ENCODE measurements at places on chromosomes 12 and 14. TPM values are rescaled to one million over a fixed set of nuclear protein-coding genes. Genes with fewer than 3 reads are reported as not detected.

DNA sequence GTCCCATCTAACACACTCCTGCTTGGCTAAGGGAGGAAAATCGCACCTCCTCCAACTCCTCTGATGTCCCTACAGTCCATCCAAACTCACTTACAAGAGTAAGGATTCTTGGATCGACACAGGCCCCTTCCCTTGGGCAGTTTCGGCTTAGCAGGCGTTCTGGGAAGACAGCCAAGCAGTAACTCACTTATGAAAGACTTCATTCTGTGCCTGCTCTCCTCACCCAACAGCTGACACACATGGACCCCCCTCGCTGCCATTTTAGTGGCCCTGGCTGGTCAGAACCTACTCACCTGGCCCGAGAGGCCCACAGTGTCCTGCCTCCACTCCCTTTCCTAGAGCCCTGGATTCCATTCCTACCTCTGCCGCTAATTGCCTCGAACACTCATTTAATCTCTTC is 52.3 kb upstream of the BCL2L14 start:
- no peak for DNase-seq

- no peak for DNase-seq
Measured at GRCh38 chr14:95182379-95182778, 25.1 kb upstream of the DICER1 start.

DNA sequence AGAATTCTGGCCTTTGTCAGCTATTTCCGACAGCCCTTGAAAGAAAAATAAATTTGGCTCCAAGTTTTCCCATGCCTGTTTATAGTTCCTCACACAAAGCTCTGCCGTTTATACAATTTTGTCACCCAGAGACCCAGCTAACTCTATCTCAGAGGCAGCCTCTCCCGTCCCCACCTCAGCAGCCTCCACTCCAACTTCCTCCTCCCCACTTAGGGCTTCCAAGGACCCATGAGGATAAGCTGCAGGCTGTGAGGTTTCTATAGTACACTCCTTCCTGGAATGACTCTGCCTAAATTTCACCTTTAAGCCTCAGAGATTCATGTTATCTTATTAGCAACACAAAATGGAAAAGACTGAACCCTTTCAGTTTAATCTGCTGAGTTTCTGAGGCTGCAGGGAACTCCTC is 71.8 kb downstream of the TTC9 start:
- DNase-seq = no peak

DNA sequence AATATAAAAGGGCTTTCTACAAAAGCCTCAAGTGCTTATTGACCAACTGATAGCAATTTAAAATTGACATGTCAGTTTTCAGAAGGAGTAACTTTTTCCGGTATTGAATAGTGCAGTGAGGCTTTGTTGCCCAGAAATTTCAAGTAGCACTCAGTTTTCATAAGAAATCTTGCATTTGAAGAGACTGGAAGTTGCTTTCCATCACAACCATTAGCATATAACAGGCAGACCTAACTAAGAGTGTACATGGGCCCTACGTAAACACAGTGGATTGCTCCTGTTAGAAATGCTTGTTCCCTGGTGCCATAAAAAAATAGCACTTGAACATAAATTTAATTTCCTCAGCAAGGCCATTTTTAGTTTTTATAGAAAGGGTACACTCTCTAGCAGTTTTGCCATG is 117.9 kb downstream of the TMTC2 start:
- no peak for DNase-seq

DNA sequence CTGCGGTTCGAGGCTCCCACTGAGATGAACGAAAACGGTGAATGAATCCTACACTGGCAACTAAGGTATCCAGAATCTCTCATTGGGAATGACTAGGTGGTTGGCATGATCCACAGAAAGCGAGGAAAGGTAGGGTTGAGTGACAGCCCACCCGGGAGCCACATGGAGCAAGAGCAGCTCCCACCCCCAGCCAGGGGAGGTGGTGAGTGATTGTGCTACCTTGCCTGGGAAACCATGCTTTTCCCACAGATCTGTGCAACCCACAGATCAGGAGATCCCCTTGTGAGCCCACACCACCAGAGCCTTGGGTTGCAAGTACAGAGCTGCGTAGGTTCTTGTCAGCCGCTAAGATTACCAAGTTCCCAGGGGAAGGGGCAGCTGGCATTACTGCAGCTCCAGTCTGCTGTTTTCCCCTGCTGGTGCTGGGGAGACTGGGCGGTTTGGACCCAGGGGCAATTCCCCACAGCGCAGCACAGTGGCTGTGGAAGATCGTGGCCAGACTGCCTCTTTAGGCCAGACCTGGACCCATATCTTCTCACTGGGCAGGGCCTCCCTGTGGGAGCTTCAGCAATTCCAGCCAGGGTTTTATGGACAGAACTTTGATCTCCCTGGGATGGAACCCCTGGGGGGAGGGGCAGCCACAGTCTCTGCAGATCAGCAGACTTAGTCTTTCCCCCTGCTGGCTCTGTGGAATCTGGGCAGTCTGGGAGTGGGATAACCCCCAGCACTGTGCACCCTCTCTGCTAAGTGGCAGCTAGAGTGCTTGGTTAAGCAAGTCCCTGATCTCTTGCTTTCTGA is 44.6 kb upstream of the PPP4R3A start:
- peak; percentile 97 for DNase-seq

GRCh38 chr14:24556756-24557155 is 19.3 kb downstream of the CTSG start:
- DNase-seq = no peak

- DNase-seq = peak; percentile 34
Measured at GRCh38 chr12:80936642-80937390, 918 bp downstream of the LIN7A start.

- DNase-seq = peak; percentile 67
Measured at GRCh38 chr12:130992448-130992847, 38.7 kb downstream of the ADGRD1 start.

- no peak for DNase-seq
Measured at GRCh38 chr12:57638096-57638495, 5.1 kb upstream of the B4GALNT1 start.

DNA sequence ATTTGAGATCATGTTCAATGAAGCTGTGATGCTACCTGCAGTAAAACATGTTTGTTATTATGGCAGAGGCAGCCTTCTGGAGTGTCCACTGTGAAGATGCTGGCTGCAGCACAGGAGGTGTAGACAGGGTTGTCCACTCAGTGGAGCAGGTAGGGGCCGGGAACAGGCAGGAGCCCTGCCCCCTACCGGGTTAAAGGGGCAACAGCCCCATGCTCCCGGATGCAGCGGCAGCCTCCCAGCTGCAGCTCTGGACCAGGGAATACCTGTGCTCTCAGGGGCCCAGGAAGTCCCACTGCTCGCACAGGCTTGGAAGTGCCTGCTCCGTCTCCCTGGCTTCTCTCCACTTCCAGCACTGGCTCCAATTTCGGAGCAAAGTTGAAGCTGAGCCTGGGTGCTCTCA is 401.6 kb downstream of the FOXG1 start:
- DNase-seq = no peak

GRCh38 chr12:45458854-45459807 is 243.2 kb downstream of the ANO6 start:
- no peak for DNase-seq

DNA sequence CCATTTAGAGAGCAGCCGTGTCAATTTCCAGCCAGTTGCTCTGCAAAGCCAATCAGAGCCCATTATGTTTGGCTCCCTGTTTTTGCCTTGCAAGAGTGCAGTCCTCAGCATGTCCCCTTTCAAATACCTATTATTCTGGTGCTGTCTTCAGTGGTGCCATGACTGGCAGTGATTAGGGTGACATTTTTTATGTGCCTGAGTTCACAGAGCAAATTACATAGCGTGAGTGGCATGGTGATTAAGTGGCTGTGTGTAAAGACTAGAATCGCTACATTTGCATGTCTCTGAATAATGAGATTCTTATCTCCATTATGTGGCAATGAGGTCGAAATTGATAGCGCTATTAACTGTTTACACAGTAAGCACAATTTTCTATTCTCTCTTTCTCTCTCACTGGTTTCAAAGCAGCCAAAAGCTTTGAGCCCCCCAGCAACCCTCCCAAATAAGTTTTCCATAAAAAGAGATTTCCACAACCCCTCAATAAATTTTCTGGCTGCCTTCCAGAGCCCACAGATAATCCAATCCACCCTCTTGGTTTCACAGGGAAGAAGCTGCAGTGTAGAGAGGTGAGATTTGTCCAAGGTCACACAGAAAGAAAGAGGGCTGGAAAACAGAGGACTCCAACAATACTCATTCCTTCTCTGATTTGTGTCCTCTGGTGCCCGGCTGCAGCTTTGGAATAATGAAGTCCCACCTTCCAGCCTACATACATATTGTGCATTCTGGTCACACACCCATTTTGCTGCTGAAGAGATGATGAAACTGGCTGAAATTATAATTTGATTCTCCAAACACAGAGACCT is 58.8 kb upstream of the NUDT4 start:
- DNase-seq = no peak

DNA sequence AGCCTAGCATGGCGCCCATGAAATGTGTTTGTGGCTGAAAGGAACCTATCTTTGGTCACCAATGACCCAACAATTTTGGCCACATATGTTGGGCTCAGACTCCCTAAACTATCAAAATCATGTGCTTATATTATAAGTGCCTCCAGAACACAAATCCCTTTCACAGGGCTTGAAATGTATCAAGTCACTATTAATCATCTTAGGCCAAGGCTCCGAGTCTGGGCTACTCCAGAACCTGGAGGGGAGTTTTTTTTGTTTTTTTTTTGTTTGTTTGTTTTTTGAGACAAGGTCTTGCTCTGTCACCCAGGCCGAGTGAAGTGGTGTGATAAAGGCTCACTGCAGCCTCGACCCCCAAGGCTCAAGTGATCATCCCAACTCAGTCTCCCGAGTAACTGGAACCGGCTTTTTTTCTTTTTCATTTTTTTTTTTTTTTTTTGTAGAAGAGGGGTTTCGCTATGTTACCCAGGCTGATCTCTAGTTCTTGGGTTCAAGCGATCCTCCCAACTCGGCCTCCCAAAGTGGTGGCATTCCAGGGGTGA is 989 bp upstream of the DRAM1 start:
- no peak for DNase-seq

DNA sequence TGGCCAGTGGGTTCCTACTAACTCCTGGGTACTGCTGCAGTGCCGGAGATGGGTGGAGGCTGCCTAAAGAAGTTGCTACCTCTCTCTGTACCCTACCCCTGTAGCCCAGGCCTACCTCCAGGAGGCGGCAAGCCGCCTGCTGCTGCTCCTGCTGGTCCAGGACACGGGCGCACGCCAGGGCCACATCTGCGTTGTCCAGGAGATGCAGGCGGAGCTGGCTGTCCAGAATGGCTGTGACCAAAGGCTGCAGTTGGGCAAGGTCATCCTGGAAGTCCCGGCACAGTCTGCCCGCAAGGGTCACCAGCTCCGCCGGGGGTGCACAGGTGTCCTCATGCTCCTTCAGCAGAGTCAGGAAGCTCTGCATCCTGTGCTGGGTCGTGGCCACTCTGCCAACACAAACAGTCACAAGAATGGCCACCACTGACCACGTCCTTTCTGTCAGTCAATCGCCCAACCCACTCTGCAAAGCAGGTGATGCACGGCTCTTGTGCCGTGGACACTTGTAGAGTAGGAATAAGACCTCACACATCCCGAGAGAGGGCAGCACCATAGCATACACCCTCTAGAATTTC is 1.6 kb downstream of the ANHX start:
- DNase-seq = no peak

GRCh38 chr12:14416658-14417057 is 51.2 kb downstream of the ATF7IP start:
- DNase-seq = peak; percentile 42

DNA sequence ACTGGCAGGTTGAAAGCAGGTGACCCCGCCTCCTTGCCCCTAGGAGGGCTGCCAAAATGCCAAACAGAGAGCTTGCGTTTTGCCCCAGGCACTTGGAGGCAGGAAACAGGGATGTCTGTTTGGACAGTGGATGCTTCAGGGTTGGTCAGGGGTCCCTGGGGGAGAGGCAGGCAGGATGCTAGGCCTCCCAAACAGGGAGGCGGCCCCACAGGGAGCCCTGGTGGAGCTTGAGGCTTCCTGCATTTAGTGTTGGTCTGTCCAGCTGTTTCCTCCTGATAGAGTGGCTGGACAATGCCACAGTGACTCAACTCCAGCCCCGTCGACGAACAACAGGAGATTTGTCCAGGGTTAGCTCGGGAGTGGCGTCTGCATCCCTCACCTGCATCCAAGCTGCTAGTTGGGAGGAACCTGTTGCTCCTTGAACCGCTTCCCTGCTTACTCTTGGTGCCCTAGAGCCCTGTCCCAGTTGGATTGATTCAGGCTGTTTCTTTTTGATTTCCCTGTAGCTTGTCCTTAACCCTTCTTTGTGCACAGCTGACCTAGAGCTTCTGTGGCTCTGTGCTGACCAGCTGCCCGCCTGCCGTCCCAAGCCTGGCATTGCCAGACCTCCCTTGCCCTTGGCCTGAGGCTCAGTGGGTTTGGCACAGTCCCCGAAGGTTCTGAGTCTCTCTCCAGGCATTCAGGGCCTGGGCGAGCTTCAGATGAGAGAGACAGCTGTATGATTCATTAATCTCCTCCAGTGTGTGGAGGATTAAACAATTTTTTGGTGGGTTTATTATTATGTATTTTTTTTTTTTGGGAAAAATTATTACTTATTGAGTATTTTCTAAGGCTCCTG is 45.9 kb downstream of the TSPAN9 start:
- peak; percentile 14 for DNase-seq

DNA sequence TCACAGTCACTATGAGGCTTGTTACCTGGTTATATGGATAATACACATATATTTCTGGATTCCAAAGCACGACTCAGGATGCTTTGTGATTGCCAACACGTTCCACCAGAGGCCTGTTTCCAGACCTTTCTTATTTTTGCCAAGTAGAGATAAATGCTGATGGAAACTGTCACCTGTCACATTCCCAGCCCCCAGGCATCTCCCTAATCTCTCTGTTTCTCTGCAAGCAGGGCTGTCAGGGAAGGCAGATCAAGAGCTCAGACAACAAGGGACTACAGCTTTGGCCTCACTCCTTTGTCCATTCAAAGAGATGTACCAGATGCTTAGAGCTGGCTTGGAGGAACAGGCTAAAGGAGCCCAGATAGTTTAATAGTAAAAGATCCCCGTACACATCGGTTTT is 21.8 kb upstream of the DDHD1 start:
- DNase-seq = no peak

Gene TGM1
- 8.6 TPM for polyA plus RNA-seq

Gene KLRG1
- polyA plus RNA-seq = 2.4 TPM

Gene AVPR1A
- polyA plus RNA-seq = 0.84 TPM

Gene BCDIN3D
- 6.1 TPM for polyA plus RNA-seq

Gene SPIC
- polyA plus RNA-seq = 0.13 TPM

Gene MFAP5
- polyA plus RNA-seq = 7.6 TPM

Gene ALDH2
- 100 TPM for polyA plus RNA-seq

Gene LGR5
- polyA plus RNA-seq = 71.9 TPM

Gene TPPP2
- polyA plus RNA-seq = 0.16 TPM
